ENCODE measurements at places on chromosomes 13 and 19.

DNA sequence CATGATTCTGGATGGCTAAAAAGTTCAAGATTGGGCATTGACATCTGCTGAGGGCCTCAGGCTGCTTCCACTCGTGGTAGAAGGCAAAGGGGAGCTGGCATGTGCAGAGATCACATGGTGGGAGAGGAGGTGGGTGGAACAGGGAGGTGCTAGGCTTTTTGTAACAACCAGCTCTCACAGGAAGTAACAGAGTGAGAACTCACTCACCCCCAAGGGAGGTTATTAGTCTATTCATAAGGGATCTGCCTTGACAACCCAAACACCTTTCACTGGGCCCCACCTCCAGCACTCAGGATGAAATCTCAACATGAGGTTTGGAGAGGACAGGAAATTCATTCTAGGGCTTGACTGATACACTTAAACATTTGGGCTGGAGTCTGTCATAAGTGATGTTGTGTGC lies 197.7 kb upstream of the RNF113B start:
- no peak for DNase-seq

DNA sequence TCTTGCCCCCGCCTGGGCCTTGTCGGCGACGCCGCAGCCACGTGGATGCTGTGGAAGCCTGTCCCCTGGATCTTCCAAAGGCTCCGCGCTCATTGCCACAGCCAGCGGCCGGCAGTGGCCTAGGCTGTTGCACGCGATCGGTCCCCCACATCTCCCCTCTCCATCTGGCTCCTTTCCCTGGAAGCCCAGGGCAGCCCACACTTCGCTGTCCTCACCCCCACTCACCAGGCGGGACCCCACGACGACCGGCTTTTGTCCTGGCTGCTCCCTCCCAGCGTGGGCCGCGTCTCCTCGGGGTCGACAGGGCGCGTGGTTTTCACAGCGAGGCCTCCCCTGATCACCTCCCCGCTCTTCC lies 605 bp upstream of the TEX30 start:
- no peak for DNase-seq

GRCh38 chr19:52343548-52343947 lies 7.5 kb downstream of the ZNF610 start:
- DNase-seq: no peak

DNA sequence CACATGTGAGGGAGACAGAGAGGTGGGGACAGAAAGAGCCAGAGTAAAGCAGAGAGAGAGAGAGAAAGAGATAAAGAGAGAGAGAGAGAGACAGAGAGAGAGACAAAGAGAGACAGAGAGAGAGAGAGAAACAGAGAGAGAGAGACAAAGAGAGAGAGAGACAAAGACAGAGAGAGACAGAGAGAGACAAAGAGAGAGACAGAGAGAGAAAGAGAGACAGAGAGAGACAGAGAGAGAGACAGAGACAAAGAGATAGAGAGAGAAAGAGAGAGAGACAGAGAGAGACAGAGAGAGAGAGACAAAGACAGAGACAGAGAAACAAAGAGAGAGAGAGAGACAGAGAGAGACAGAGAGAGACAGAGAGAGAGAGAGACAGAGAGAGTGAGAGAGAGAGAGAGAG lies 4.2 kb upstream of the TTYH1 start:
- DNase-seq: no peak

DNA sequence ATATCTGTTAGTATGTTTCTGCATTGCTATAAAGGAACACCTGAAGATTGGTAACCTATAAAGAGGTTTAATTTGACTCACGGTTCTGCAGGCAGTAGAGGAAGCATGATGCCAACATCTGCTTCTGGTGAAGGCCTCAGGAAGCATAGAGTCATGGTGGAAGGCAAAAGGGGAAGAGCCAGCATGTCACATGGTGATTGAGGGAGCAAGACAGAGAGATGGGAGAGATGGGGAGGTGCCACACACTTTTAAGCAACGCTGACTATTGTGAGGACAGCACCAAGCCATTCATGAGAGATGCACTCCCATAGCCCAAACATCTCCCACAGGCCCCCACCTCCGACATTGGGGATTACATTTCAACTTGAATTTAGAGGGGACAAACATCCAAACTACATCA lies 32.8 kb downstream of the COG6 start:
- no peak for DNase-seq

DNA sequence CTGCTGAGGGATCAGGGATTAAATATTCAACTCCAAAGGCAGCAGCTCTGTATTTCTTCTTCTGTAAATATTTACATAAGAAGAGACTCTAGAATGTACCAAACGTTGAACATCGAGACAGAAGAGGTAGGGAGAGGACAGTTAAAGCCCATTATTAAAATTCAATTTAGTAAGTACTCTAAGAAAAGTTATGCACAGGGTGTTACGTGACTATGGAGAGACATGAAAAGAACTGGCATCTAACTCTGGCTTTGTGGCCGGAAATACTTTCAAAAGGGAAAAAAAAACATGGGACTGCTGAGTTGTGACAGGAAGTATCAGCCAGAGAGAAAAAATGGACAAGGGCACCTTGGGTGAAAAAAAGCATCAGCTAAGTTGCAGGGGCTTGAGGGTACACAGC lies 36.7 kb downstream of the LNX2 start:
- DNase-seq: no peak

DNA sequence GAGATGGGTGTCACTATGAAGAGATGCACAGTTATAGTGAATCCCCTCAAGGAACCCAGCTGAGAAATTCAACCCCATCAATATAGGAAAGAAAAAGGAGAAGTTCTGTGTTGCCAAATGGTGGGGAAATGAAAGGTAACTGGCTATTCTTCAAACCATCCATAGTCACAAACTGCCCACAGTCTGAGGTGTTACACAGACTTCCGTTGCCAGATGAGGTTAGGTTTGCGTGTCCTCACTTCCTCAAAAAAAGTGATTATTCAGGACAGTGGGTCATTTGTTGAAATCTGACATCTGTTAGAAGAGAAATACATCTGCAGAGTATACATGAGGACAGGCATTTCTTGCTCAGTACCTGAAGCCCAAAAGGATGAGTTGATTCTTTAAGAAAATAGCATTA lies 9.0 kb downstream of the SIGLEC5 start:
- no peak for DNase-seq

Measured in fibroblast of skin of left biceps (primary cell).